ENCODE measurements at places on chromosomes 11 and 22.

GRCh38 chr11:959027-959426 lies 33.4 kb downstream of the AP2A2 start:
- no peaks in the 10 kb centered on the region for H3K27me3 ChIP-seq
- no peak overlapping the region for H3K4me3 ChIP-seq
- H3K27ac ChIP-seq, result no peak overlapping the region
- peaks cover 5% of the 10 kb centered on the region for H3K4me1 ChIP-seq
- H3K36me3 ChIP-seq, result no peaks in the 10 kb centered on the region

GRCh38 chr11:128482512-128483191 lies 104.7 kb downstream of the ETS1 start:
- no peaks in the 10 kb centered on the region for H3K4me1 ChIP-seq
- H3K27me3 ChIP-seq, result no peaks in the 10 kb centered on the region
- DNase-seq, result no peak
- no peaks in the 10 kb centered on the region for H3K36me3 ChIP-seq
- peak overlapping the region; percentile 75 for H3K27ac ChIP-seq

GRCh38 chr22:44363980-44364750 lies 51.4 kb upstream of the SHISAL1 start:
- H3K27ac ChIP-seq, result peak overlapping the region; percentile 55
- H3K27me3 ChIP-seq, result no peaks in the 10 kb centered on the region
- H3K4me1 ChIP-seq, result no peaks in the 10 kb centered on the region
- H3K36me3 ChIP-seq, result no peaks in the 10 kb centered on the region
- H3K4me3 ChIP-seq, result no peak overlapping the region
- DNase-seq, result peak; percentile 39

DNA sequence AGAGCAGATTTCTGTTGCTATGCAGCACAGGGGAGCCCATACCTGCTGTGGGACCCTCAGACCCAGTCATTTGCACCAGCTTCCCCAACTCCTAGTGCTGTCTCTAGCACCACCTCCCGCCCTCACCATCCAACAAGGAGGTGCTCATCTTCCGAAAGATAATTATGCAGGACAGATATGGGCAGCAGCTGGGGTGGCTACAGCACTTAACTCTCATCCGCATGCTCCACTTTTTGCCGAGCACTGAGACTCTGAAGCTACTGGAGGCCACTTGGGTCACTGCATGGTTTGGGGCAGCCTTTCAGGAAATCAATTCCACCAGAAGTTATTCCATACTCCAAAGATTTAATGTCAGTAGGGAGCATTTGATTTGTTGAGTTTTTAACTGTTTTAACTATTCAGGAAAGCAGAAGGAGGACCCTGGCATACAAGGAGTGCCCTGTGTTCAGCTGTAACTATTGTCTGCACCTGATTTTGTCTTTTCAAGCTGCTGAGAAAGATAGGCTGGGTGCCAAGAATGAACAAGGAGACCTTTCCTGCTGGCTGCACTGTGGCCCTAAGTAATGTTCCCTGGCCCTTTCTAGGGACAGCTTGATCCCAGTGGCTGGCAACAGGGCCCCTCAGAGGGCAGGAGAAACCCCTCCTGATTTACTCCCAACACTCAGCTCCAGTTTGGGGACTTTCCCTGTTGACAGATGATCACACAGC lies 67.3 kb upstream of the CSNK2A3 start:
- H3K4me1 ChIP-seq, result no peaks in the 10 kb centered on the region
- no peak overlapping the region for H3K4me3 ChIP-seq
- H3K36me3 ChIP-seq, result no peaks in the 10 kb centered on the region
- no peak overlapping the region for H3K27ac ChIP-seq
- no peak for DNase-seq
- H3K27me3 ChIP-seq, result no peaks in the 10 kb centered on the region

- no peak overlapping the region for H3K4me3 ChIP-seq
- no peak overlapping the region for H3K27ac ChIP-seq
- no peaks in the 10 kb centered on the region for H3K27me3 ChIP-seq
- H3K4me1 ChIP-seq, result no peaks in the 10 kb centered on the region
- no peak for DNase-seq
- H3K36me3 ChIP-seq, result no peaks in the 10 kb centered on the region
Observed at GRCh38 chr11:66243782-66244535, 24.5 kb upstream of the RAB1B start.

- no peaks in the 10 kb centered on the region for H3K36me3 ChIP-seq
- H3K27ac ChIP-seq, result no peak overlapping the region
- no peaks in the 10 kb centered on the region for H3K4me1 ChIP-seq
- H3K4me3 ChIP-seq, result no peak overlapping the region
Observed at GRCh38 chr22:47144076-47144765, 381.8 kb downstream of the TBC1D22A start.

DNA sequence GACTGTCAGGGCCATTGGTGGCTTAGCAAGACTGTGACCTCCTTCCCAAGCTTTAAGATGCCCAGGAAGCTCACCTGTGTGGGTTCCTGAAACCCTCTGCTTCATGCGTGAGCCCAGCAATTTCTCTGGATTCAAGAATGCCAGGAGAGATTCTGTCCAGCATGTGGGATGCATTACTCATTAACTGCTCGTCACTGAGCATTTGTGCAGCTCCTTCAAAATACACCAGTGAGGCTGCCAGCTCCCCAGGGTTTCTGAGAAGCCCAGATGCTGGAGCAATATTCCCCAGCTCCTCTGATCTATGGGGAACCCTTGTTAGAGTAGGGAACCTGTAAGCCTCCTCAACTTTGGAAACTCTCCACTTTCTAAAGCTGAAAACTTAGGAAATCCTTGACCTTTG lies 126.5 kb downstream of the CHST1 start:
- no peak overlapping the region for H3K27ac ChIP-seq
- no peaks in the 10 kb centered on the region for H3K36me3 ChIP-seq
- no peaks in the 10 kb centered on the region for H3K27me3 ChIP-seq

Data from uterus (tissue), 4 donors.